NCI-H226 (cell line): ENCODE measurements at places on chromosomes 12 and 14.

DNA sequence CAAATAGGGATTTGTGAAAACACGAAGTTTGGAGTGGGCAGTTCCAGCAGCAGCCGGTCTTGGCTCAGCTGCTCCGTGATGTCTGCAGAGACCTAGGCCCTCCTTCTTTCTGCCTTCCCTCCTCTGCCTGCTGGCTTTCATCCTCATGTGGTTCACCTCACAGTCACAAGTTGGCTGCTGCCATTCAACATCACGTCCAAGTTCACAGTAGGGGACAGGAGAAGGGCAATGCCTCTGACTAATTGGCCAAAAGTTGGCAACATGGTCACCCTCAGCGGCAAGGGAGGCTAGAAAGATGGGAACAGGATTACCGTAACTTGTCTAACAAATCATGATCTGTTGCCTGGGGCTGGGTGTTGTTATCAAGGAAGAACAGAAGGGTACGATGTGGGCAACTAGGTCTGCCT, 7.8 kb upstream of the CACNA2D4 start:
- DNase-seq, result no peak

GRCh38 chr14:30921305-30921704, 46.9 kb downstream of the COCH start:
- no peak for DNase-seq

- peak; percentile 97 for DNase-seq
Observed at GRCh38 chr12:122946690-122947341, 19.4 kb downstream of the ABCB9 start.

DNA sequence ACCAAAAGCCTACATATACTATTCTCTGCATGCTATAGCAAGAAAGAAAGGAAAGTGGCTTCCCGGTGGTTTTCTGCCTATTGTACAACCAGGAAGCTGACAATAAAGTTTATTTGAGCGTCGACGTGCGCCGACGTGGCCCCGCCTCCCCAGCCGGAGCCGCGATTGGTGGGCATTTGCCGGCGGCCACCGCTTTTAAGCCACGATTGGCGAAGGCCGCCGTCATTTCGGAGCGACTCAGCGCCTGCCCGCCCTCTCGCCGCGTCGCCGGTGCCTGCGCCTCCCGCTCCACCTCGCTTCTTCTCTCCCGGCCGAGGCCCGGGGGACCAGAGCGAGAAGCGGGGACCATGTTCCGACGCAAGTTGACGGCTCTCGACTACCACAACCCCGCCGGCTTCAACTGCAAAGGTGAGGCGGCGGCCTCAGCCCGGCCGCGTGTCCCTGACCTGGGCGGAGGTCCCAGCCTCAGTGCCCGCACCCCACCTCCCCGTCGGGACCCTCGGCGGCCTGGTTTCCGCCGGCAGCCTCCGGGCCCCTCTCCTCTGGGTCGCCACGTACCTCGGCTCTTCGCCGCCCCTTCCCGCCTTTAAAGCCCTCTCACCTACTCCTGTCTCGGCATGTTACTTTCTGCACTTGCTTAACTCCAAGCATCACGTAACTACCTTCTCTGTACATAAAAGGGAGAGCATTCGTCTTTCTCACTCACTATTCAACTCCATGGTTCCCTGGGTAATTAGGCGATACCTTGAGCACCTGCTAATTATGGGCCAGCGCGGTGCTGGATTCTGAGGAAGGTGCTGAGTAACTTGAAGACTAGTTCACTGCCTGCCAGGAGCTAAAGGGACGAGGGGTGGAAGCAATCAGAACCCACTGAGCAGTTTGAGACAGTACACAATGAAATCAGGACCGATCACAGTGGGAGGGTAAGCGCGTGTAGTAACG, at the start of gene RTRAF:
Gene RTRAF (plus strand): TSS at position 254 of the 942 bp plus-strand sequence. CDS start 94 bp downstream, at position 348.
- DNase-seq, result peak; percentile 84

GRCh38 chr14:75861161-75861621, 120.6 kb downstream of the TGFB3 start:
- peak; percentile 78 for DNase-seq

DNA sequence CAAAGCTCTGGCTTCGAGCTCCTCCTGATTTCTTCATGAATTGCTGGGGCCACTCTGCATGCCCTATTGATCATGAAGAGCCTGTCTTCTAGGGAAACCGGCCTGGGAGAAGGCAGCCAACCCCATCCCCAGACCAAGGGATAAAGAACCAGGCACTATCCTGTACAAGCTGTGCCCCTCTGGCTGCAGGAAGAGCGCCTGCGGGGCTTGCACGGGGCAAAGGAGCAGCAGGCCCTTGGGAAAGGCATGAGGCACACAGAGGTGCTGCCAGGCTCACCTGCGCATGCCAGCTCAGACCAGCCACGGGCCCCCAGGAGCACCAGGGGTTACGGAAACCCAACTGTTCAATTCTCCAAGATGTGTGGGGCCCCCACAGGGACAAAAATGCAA, 2.1 kb downstream of the ITPK1 start:
- DNase-seq, result no peak

GRCh38 chr12:62627181-62627580, 160.6 kb downstream of the MON2 start:
- no peak for DNase-seq

GRCh38 chr14:82689948-82690347, 1156.3 kb upstream of the SEL1L start:
- DNase-seq, result no peak

DNA sequence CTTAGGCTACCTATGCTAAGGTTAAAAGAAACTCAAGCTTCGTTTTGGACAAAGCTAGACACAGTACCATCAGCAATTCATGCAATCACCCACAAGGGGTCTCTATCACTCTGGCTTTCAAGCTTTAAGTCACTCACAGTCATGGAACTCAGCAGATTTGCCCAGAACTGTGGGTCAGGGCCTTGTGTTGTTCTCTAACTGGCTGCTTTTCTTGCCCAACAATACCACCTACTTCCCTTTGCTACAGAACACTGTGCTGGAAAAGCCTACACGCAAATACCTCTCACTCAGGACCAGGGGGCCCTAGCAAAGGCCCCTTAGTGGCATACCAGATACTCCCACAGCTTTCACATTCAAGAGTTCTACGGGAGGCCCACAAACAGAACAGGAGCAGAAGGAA, 9.1 kb downstream of the NEMP1 start:
- DNase-seq, result peak; percentile 65

DNA sequence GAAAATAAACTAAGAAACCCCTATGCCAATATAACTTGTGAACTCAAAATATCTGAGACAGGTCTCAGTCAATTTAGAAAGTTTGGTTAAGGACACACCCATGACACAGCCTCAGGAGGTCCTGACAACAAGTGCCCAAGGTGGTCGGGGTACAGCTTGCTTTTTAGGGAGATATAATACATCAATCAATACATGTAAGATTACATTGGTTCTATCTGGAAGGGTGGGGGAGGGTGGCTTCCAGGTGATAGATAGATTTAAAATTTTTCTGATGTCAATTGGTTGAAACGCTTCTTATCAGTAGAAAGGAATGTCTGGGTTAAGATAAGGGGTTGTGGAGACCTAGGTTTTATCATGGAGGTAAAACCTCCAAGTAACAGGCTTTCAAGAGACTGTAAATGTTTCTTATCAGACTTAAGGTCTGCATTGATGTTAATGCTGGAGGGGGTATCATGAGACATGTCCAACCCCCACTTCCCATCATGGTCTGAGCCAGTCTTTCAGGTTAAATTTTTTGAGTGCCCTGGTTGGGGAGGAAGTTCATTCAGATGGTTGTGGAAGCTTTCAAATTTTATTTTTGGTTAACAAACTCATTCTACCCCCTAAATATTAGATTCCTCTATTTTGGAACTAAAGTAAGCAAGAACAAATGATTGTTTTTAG, 82.0 kb upstream of the RASSF8 start:
- peak; percentile 78 for DNase-seq

DNA sequence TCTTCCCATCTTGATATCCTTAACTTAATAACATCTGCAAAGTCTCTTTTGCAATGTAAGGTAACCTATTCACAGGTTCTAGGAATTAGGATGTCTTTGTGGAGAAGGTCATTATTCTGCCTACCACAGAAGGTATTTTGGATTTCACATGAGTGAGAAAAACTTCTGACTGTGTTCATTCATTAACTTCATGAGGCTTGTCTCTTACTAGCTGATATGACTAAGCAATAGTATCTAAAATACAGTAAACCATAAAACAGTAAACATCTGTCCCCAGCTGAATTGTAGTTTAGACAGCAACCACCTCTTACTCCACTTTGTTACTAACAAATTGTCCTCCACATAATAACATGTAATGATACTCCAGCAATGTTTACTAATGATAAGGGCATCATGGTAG, 198.1 kb downstream of the SEC23A start:
- no peak for DNase-seq

GRCh38 chr14:79585845-79586244, 625.5 kb downstream of the DIO2 start:
- DNase-seq, result peak; percentile 88

DNA sequence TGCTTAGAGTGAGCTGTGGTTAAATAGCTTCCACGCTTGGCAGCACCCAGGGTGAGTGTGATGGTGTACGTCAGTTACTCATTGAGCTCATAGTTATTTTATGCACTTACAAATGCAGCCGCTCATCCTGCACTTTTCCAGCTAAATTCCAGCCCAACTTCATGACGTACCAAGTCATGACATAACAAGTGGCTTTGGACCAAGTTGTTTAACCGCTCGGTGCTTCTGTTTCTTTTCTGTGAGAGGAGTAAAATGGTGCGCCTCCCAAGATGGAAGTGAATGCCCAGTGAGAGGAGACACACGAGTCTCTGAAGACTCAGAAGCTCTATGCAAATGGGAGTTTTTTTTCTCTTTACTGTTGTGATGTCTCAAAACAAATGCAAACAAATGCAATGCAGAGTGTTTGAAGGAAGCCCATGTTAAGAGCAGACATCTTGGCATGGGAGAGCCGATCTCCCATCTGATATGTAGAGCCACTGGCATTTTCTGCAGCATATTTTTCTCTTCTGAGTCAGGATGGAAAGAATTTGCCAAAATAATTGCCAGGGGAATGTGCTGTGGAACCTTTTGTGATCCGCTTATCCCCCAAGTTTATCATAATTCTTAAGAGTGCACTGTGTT, 72.2 kb downstream of the FBXW8 start:
- no peak for DNase-seq

- DNase-seq, result no peak
Observed at GRCh38 chr14:88196925-88197324, 126.1 kb downstream of the KCNK10 start.

- DNase-seq, result no peak
Observed at GRCh38 chr12:99020871-99021270, 375.8 kb downstream of the APAF1 start.

- no peak for DNase-seq
Observed at GRCh38 chr12:44774815-44775411, 101.2 kb downstream of the NELL2 start.
